ENCODE measurements at places on chromosomes 4 and X.

GRCh38 chr4:145048817-145049216, 49.2 kb downstream of the ANAPC10 start:
- no peak for DNase-seq

DNA sequence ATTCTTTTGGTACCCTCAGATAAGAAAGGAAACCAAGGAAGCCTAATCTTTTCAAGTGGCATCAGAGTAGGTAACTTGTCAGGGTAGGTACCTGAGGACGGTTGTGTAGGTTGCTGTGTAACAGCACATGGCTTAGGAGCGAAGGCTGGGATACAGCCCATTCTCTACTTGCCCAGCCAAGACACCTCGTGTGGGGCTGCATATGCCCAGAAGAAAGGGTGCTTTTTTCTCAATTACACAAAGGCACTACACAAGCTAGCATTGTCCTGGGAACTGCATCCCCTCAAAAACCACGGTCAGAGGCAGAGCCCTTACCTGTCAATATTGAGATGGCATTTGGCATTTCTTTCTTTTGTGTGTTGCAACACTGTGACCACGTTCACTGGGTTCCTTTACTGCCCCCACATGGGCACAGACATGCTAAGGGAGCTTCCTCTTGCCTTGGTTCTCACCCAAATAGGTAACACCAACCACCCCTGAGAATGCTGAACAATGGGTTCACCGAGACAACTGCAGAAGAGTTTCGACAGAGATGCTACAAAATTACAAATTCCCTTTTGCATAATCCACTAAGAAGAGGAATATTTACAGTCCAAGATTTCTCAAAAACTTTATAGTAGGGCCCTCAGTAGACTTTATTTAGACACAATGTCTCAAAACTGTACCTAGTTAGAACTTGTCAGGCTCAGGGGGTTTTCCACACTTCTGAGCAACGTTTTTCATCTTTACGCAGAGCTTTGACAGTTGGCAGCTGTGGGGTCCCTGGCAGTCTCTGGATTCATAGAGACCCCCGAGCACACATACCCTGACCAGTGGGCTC, 35.8 kb upstream of the TNIP3 start:
- peak; percentile 47 for DNase-seq

- no peak for DNase-seq
Observed at GRCh38 chr4:113919611-113920010, 59.8 kb downstream of the ARSJ start.

DNA sequence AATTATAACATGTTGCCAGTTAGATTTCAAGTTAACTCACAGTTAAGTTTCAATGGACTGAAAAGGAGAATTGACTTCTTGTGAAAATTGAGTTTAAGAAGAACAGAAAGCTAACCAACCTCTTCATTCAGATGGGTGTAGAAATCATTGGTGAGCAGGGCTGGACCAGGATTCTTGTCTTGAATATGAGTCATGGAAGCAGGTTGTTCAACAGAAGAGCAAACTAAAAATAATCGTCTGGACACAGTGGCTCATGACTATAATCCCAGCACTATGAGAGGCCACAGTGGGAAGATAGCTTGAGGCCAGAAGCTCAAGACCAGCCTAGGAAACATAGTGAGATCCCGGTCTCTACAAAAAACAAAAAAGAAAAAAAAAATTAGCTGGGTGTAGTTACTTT, 98.2 kb downstream of the ARSJ start:
- DNase-seq = no peak

- no peak for DNase-seq
Observed at GRCh38 chr4:7341491-7342222, 93.1 kb downstream of the PSAPL1 start.

GRCh38 chr4:24956763-24957162, 43.9 kb upstream of the CCDC149 start:
- no peak for DNase-seq

GRCh38 chrX:103253608-103254007, 1.3 kb downstream of the TCEAL8 start:
- no peak for DNase-seq

GRCh38 chr4:150999086-150999485, 16.0 kb downstream of the LRBA start:
- DNase-seq = peak; percentile 47

DNA sequence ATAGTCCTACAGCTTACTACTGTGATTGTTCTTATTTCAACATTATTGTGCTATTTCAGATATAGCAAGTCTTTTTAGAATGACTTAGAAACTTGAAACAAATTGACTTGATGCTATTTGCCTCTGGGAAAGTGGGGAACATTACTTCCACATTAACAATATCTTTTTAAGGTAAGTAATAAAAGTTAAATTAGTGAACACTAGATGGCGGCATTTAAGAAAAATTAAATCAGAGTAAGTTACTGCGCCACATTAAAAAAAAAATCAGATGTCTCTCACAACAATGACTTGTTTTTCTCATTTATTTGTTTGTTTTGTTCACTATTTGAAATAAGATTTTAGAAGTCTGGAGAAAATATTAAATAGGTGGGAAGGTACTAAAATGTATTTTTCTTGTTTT, 1026.9 kb upstream of the SLIT2 start:
- peak; percentile 40 for DNase-seq

GRCh38 chr4:169377367-169377766, 106.6 kb upstream of the SH3RF1 start:
- DNase-seq = no peak

GRCh38 chrX:12997906-12998687, 23.2 kb downstream of the TMSB4X start:
- no peak for DNase-seq

DNA sequence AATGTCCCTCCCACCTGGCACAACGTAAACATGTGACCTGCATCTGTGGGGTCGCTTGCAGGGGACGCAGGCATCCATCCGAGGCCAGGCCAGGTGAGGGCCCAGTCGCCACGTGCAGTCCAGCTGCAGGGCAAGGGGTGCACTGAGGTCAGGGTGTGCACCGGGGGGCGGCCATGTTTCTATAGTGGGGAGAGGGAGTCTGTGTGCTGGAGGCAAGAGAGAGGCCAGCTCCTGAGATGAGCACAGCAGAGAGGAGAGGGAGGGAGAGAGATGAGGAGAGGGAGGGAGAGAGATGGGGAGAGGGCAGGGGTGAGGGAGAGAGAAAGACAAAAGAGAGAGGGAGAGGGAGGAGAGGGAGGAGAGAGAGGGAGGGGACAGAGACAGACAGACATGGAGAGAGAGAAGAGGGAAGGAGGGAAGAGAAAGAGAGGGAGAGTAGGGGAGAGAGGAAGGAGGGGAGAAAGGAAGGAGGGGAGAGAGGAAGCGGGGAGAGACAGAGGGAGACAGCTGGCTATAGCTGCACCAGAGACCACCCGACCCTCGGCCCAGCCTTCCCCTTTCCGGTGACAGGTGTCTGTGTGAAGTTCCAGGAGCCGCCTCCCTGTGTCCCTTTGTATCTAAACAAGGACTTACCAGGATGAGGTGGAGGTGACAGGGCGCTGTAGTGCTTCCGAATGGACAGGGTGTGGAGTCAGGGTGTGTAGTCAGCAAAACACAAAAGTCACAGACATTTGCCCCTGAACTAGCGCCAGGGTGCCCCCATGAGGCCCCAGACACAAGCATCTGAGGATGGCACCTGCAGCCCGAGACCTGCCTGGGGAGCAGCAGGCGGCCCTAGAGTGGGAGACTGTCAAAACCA, 68.7 kb downstream of the ADRA2C start:
- DNase-seq = no peak

- no peak for DNase-seq
Observed at GRCh38 chrX:9682456-9682855, 83.2 kb downstream of the GPR143 start.

- peak; percentile 14 for DNase-seq
Observed at GRCh38 chr4:121277194-121278105, 103.4 kb downstream of the QRFPR start.

DNA sequence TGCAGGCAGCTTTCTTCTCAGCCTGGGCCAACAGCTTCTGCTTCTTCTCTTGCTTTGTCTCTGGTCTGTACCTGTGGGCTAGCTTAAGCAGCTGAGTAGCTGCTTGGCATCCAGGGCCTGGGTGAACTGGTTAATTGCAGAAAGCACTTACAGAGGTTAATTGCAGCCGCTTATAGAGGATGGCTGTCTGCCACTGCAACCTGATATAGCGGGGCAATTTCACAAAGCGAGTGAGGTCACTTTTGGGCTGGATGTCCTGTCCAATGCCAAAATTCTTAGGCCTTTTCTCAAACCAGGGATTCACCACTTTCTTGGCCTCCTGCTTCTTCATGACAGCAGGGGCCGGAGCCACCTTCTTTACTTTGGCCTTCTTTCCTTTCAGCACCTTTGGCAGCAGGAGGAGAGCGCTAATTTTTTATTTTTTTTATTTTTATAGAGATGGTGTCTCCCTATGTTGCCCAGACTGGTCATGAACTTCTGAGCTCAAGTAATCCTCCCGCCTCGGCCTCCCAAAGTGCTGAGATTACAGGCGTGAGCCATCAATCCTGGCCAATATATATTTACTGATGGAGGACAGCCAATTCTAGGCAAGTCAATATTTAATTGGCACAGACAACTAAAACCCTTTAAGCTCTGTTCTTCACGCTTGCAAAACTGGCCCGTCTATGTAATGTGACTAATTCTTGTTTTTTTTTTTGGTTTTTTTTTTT, 61.0 kb downstream of the ENOPH1 start:
- no peak for DNase-seq

GRCh38 chr4:77232653-77233052, 75.6 kb downstream of the CCNG2 start:
- peak; percentile 2 for DNase-seq
